ENCODE measurements at places on chromosomes 2 and 18.

DNA sequence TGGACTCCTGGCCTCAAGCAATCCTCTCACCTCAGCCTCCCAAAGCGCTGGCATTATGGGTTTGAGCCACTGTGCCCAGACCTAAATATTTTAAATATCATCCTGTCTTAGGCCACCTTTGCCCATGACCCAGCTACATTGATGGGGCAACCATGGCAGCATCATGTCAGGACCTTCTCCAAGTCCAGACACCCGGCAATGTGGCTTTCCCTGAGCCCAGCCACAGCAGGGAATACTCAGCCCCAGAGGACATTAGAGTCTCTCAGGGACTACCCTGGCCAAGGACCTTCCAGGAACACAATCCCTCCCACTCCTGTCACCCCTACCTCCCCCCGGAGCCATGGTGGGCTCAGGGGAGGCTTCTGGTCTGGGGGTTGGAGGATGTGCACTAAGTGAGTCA lies 72.8 kb downstream of the SMAD7 start:
- no peak for DNase-seq

DNA sequence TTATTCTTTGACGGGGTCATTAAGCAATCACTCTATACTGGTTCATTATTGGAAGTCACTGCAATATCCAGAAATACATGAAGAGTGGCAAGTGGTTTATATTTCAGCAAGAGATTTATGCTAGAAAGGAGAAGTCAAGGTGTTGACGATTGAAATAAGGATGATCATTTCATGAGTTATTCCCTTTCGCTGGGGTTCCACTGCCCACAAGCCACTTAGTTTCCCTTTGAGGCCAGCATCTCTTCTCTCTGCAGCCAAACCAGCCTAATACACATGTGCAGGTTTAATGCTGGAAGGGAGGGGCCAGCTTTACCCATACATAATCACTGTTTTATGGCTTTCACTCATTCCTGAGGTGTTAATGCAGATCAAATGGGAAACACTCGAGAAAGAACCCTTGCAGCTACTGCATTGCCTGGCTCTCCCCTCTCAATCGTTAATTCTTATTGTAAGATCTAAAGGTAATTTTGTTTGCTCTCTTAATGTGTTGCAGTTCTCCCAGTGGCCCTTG lies 108.4 kb downstream of the MEIS1 start:
- no peak for DNase-seq

- no peak for DNase-seq
Measured at GRCh38 chr2:159251296-159252173, 35.0 kb downstream of the WDSUB1 start.

DNA sequence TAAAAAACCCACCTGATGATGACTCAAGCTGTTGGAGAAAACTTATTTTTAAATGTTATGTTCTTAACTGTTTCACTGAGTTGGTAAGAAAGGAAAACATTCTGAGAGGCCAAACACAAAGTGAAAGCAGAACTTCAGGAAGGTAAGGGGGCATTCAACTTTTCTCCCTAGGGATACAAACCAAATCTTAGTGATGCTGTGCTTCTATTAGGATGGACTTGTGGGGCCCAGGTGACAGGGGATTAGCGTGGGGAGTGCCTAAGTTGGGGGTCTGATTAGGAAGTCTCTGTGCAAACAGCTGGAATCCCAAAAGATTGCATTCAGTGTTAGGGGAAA lies 18.5 kb downstream of the PDCL3 start:
- no peak for DNase-seq

- no peak for DNase-seq
Measured at GRCh38 chr2:53827398-53828175, 32.2 kb downstream of the GPR75 start.

DNA sequence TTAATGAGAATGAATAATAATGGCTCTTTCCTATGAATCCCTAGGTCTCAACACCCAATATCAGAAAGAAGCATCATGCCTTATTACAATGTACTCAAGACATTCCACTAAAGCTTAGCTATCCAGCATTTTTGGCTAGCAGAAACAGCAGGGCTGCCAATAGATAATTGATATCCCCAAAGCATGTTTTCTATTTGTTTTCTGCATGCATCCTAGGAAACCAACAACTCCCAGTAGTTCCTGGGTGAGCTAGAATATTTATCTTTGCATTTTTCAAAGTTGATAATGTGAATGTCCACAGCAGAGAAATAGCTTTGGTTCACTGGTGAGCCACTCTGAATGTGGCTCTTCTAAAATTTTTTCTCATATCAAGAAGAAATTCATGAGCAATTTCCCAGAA lies 5.8 kb upstream of the ANTXR1 start:
- no peak for DNase-seq

DNA sequence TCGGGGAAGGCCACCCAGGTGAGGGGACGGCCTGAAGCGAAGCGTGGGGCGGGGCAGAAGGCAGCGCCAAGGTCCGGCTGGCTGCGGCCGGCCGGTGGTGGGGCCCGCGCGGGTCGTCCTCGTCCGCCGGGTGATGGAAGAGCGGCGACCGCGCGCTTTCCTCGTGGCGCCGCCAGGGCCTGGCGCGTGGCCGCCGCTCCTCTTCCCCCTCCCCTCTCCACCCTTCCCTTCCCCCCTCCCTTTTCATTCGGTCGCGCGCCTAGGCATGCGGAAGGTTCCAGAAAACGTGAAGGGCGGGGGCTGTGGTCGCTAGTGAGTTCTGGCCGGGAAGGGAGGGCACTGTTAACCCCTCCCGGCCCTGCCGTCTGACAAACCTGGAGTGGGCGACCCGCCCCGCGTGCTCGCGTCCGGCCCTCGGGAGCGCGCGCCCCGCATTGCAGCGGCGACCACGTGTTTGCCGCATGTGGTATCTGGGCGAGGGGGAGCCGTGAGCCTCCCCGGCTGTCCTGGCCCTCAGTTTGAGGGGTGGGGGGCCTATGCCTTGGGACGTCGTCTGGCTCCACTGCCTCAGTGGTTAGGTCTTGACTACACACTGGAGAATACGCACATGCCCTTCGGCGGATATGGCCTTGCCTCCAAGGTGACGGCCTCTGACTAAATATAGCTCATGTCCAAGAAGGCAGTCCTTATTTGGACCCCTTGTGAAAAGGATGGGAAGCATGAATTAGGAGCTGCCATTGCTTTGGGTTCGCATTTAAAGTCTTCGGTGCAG lies 579 bp downstream of the MAT2A start:
- DNase-seq: peak; percentile 86

- peak; percentile 40 for DNase-seq
Measured at GRCh38 chr2:1709335-1709605, 35.0 kb downstream of the PXDN start.

DNA sequence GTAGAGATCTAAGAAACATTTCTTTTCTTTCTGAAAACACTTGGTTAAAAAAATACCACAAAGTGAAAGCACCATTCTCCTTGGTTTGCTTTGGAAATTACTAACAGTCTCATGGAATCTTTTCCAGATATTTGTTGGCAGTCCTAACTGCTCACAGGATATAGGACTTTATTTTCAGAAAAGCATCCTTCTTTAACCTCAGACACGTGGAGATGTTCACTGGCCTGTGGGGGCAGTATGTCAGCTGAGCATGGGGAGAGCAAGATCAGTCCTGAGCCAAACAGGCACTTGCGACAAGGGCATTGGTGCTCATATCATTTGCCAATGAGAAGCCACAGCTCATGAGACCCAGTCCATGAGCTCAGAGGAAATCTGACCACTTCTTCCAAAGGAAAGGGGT lies 371.9 kb downstream of the NBAS start:
- DNase-seq: no peak

- DNase-seq: no peak
Measured at GRCh38 chr18:59649591-59649990, 47.6 kb downstream of the CCBE1 start.

DNA sequence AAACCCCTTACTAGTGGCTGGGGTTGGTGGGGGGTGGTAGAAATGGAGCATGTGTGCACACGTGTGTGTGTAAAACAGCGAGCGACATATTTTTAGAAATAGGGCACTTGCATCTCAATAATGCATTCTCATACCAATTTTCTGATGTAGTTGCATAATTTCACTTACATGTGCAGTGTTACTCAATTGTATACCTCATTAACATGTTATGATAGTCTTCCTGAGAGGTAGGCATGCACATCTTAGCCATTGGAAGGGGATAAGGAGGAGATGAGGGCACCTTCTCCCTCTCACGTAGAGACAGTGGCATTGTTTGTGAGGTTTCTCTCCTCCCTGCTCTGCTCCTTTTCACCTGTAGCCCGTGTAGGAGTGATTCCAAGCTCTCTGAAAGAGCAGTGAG lies 44.6 kb upstream of the RND3 start:
- no peak for DNase-seq

- no peak for DNase-seq
Measured at GRCh38 chr18:46294751-46295150, 190.6 kb downstream of the HAUS1 start.

DNA sequence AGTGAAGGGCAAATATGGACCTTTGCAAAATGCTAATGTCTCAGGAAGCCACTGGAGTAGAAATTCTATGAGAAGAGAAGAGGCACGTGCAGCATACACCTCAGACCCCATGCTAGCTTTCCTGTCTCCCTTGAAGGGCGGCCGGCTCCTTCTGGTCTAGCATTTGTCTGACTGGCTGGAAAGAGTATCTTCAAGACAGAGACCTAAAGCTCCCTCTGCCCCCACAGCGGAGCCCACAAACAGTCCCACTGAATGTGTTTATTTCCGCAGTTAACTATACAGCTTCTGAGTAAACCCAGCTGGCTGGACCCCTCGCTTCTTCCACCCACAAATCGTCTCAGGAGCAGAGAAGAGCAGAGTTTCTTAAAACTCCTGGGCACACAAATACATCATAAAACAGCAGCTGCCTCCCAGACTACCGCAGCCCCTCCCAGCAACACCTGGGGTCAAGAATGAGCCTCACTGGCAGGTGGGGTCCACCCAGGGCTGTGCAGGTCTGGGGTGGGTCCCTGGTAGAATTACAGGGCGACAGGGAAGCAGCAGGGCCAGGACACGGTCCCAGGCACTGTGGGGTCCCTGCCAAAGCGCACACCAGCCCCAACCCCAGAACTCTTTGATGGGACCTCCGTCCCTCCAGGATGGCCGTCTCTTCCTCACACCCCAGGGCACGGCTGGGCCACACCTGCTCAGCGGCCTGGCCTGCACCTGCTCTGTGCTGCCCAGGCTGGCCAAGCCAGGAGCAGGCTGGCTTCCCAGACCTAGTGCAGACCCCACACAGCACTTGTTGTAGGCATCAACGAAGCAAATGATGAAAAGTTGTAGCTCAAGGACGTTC lies 103.8 kb downstream of the PXDN start:
- no peak for DNase-seq

- DNase-seq: no peak
Measured at GRCh38 chr18:70363861-70364260, 75.0 kb downstream of the SOCS6 start.

DNA sequence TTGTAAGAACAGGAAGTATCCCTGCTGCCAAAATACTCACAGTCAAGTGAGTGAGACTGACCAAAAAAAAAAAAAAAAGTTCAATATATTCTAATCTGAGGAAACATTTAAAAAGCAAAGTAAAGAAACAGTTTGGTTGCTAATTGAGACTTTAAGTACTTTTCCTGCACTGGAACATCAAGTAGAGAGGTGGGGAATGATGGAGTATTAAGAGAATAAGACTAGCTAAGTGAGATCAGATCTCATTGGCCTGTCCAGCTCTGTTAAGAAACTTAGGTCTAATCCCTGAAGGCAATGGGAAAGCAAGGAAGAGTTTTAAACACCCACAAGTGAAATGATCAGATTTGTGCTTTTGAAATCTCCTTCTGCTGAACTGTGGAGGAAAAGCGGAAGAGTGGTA lies 27.8 kb upstream of the MAP4K3 start:
- DNase-seq: no peak

GRCh38 chr2:5057891-5058351 lies 634.3 kb upstream of the SOX11 start:
- no peak for DNase-seq

DNA sequence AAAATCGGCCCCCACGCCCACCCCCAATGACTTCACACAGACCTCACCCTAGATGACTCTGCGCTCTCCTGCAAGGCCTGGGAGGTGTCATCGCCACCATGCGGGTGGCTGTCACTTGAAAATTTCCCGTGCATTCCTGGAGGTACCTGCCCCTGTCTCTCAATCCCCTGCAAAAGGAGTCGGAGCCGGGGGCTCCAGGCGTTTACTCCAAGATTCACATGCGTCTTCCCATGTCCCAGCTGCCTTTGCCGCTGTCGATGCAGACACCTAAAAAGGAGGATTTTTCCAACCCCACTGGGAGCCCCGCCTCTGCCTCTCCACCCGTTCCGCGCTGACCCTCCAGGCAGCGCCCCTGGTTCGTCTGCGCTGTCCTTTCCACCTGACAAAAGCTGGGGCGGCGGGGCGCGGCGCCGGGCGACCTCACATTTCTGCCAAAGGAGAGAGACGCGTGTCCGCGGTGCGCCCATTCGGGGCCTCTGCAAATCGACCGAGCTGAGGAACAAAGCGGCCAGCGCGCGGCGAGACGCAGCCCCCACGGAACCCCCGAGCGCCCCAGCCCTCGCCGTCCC lies 667 bp downstream of the REEP1 start:
- DNase-seq: no peak

DNA sequence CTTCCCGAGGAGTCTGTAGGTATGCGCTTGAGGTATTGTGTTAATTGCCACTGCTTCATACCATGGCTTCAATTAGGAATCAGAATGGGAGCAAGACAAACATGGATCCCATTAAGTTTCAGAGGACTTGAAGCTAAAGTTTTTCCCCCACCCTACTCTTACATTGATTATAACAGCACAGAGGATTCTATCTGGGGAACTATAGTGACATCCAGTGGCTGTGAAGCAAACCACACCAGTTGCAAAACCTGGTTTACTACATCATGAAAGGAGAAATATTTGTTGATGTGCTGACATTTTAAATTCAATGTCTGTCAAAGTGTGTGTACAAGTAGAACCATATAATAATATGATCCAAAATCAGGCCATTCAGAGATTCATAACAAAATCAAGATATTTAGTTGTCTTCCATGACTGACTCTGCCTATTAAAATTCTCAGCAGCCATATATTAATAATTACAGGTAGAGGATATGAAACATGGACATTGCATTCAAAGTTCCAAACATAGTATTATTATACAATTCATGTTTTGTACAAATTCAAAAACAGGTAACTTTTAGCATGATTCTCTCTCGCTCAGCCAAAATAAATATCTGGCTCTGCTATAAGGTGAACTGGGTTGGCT lies 82.9 kb downstream of the GRB14 start:
- DNase-seq: no peak

GRCh38 chr2:170944545-170944944 lies 15.5 kb downstream of the GORASP2 start:
- DNase-seq: no peak

GRCh38 chr2:161915121-161915520 lies 158.9 kb downstream of the DPP4 start:
- no peak for DNase-seq
